GM12891 (cell line): ENCODE measurements at places on chromosomes 2 and 18.

DNA sequence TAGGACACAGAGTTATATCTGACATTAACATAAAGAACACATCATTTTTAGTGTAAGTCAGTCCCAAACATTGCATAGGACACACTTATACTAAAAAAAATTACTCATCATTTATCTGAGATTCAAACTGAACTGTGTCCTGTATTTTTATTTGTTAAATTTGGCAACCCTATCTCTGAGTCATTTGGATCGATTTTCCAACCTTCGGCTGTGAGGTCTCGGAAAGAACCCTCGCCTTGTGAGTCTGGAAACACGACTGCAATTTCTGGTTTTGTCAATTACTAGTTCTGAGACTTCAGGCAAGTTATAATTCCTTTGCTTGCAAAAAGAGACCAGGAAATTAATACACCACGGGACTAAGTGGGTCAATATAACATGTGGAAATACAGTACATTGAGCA is 14.0 kb downstream of the ATP8B1 start:
- DNase-seq, result no peak

DNA sequence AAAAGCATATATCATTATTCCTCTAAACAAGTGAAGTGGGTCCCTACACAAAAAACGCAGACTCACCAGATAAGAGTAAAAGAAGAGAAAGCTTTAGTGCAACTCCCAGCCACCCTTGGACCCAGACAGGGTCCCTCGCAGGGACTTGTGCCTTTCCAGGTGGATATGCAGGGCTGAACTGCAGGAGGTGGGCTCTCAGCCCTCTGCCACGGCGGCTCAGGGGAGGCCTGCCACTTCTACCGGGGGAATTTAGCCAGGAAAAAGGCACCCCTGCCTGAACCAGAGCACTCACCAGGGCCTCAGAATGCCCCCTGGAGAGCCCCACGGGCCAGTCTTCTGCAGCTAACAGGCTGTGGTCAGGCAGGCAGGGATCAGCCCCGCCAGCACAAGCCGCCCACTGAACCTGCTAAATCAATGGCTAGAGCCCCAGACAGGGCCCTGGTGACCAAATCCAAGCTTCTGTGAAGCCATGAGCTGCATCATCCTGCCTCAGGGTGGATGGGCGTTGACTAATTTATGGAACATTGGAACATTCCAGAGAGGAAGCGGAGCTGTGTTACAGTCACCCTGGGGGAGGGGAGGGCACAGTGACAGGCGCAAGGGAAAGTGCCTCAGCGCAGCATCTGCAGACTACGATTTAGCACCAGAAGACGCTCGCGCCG is 209.3 kb downstream of the EIPR1 start:
- DNase-seq, result no peak

GRCh38 chr2:162768656-162769055 is 69.9 kb downstream of the KCNH7 start:
- no peak for DNase-seq

- DNase-seq, result no peak
These were observed 301.9 kb downstream of the RIT2 start for GRCh38 chr18:42813570-42813969.

GRCh38 chr2:120887320-120887697 is 151.6 kb downstream of the GLI2 start:
- no peak for DNase-seq
